ENCODE measurements at places on chromosomes 3 and 15.

DNA sequence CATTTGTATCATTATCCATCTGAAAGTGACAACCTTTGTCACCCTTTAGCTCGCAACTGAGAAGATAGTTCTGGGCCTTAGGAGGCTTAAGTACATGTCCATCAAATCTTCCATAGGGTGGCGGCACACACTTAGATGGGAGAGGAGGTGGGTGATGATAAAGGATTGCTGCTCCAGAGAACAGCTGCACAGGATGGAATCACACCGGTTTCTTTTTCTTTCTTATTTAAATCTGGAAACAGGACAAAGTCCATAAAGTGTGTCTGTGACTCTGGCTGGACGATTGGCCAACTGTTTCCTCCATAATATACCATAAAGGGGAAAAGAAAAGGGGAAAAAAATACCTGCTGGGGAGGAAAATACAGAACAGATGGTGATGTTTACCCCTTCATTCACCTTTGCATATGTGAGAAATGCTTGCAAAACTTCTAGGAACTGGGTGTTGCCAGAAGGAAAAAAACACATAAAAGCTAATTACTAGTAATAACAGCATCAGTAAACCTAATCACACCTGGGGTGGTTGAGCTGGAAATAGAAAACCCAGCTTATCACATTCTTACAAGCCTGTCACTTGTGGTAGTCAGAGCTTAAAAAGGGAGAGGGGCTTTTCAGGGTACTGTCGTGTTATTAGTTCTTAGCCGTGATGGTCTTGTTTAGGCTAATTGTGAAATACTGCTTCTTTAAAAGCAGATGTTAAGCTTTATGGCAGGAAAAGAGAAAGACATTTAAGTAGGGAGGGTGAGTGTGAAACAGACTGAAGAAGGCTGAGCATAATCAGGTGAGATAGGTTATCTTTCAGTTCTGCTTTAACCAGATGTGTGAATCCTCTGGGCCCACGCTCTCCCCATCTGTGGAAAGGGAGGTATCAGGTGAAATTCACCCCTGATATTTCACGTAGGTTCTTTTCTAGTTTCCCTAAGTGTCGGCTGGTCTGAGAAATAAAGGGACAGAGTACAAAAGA, 16.7 kb downstream of the C2CD4A start:
- no peak for DNase-seq

- DNase-seq: no peak
These were observed 3.6 kb downstream of the ZNF589 start for GRCh38 chr3:48244461-48244860.

GRCh38 chr3:35500641-35501350, 138.5 kb upstream of the ARPP21 start:
- no peak for DNase-seq

- DNase-seq: no peak
These were observed 168.0 kb upstream of the SMAD3 start for GRCh38 chr15:66897416-66897815.

DNA sequence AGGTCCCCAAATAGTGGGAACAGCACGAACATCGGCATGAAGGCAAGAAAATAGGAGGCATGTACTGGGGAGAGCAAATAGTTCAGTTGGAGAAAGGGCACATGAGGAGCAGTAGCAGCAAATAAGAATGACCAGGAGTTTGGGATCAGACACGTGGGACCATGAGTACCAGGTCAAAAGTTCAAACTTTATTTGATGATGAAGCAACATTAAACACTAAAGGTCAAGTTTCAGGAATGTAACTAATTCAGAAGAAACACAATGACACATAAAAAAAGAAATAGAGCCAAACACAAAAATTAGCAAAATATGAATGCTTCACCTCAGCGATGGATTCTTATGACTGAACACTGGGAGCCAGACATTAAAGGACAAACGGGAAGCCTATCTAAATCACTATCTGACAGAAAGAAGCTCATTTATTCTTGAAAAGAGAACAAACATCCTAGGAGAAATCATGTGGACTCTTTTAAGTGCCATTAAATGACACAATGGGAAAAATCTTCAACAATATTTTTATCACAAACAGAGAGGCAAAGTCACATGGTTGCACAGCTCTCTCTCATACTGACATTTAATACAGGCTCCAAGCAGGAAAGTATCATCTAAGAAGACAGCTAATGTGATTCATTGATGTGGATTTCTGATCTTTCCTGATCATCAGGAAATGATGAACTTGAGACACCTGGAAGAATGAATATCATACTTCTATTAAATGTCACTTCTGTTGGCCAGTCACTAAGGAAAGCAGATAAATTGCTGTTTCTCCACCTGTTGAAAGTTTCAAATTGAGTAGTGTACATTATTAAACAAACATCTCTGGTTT, 216.9 kb upstream of the THBS1 start:
- no peak for DNase-seq

DNA sequence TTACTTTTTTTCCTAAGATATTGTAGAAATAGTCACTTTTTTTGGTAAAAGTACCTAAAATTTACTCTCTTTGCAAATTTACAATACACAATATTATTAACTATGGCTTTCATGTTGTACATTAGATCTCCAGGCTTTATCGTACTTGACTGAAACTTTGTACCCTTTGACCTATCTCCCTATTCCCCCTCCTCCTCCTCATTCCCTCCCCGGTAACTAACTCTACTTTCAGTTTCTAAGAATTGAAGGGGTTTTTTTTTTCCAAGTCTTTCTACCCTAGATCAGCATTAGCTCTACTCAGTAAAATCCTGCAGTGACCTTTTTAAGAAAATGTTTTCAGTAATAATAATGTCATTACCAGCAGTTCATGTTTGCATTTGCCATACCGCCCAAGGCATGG, 10.1 kb downstream of the HACL1 start:
- no peak for DNase-seq

DNA sequence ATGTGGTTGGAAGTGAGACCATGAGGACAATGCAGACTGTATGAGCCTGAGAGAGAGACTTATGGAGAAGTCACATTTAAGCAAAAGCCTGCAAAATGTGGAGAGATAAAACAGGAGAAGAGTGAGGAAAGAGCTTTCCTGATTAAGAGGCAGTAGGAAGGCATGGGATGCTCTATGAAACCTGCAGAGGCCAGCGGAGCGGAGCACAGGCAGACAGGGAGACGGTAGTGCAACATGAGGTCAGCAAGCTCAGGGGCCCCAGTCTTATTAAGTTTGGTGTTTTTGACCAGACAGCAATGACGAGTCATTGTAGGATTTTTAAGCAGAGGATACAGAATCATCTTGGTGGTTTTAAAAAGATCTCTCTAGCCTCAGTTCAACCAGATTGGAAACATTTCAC, 721.5 kb upstream of the GOLIM4 start:
- no peak for DNase-seq

- no peak for DNase-seq
These were observed 65.7 kb downstream of the RASA2 start for GRCh38 chr3:141552440-141552991.

DNA sequence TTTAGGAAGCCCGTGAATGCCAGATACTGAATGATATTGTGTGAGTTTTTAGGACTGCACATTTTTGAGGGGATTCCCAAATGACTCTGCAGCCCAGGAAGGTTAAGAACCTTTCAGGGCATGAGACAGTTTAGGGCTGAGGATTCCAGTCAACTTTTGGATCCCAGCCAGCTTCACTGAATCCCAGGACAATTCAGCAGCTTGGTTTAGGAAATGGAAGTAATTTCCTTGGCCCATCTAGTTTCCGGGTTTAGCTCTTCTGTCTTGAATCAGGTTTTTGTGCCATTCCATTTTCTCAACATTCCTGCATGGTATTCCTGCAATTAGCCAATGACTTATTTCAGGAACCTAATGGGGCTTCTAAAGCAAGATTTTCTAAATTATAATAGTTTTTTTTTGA, 253.9 kb downstream of the LSAMP start:
- DNase-seq: no peak

Data from neuronal stem cell (in vitro differentiated cells).